ENCODE measurements at places on chromosomes 5 and 9.

GRCh38 chr9:128634111-128634510 is 22.5 kb downstream of the DYNC2I2 start:
- no peak for DNase-seq

- DNase-seq, result no peak
These were observed 65.4 kb upstream of the LMX1B start for GRCh38 chr9:126548312-126548711.

DNA sequence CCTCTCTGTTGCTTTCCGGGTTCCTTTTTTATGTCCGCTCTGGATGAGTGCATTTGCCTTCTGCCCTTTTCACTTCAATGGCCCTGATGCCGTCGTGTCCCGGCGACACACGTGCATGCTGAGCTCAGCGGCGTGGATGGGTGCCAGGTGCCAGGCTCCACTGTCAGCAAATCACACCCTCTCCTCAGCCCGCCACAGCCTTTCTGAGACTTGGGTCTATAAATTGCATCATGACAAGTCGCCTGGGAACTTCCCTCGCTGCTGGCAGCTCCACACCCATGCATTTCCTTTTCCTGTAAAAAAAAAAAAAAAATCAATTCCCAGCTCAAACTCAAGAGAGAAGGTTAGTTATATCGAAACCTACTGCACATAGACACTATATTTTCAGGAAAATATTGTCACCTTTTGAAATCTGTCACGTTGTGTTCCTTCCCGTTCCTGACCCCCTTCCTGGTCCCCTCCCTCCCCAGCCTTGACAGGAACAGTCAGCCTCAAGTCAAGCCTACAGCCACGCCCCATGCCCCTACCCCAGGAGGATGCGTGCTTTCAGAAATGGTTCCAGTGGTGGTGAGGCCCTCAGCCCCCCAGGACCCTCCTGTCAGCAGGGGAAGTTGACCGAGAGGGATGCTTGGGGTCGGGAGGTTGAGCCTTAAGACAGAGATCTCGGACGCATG is 110.3 kb upstream of the PTCH1 start:
- DNase-seq, result no peak

- no peak for DNase-seq
These were observed 211.1 kb downstream of the NR3C1 start for GRCh38 chr5:143192191-143192900.

- DNase-seq, result peak; percentile 35
These were observed 260.3 kb upstream of the DAPK1 start for GRCh38 chr9:87237336-87237735.

DNA sequence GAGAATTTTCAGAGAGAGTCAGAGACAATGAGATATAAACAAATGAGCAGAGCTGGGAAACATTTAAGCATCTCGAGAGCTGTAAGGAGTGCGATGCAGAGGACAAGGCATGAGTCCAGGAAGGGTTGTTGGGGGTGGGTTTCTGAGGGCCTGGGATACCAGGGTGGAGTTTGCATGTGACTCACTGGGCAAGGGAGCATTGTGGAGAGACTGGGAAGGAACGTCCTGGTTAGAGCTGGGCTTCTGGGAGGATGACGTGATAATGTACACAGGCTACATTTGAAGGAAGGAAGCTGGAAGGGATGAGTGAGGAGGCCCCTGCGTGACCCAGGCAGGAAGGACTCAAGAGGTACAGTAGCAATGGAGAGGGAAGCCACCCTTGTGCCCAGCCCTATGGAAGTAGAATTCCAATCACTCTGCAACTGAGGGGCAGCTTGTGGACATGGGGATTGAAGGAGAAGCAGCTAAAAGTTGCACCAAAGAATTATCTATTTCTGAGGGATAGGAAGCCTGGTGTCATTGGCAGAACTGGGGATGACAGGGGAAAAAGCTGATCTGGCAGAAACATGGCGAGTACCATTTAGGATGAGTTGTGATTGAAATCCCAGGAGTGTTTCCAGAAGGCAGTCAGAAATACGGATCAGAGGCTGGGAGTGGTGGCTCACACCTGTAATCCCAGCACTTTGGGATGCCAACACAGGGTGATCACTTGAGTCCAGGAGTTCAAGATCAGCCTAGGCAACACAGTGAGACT is 59.3 kb upstream of the AFAP1L1 start:
- no peak for DNase-seq

- no peak for DNase-seq
These were observed 266.1 kb downstream of the SMARCA2 start for GRCh38 chr9:2281031-2281802.

GRCh38 chr9:16243798-16244197 is 626.7 kb downstream of the BNC2 start:
- DNase-seq, result no peak

- no peak for DNase-seq
These were observed 1830.1 kb upstream of the NUDT12 start for GRCh38 chr5:105392710-105393149.

- no peak for DNase-seq
These were observed 308.1 kb upstream of the TLE4 start for GRCh38 chr9:79263628-79264027.

DNA sequence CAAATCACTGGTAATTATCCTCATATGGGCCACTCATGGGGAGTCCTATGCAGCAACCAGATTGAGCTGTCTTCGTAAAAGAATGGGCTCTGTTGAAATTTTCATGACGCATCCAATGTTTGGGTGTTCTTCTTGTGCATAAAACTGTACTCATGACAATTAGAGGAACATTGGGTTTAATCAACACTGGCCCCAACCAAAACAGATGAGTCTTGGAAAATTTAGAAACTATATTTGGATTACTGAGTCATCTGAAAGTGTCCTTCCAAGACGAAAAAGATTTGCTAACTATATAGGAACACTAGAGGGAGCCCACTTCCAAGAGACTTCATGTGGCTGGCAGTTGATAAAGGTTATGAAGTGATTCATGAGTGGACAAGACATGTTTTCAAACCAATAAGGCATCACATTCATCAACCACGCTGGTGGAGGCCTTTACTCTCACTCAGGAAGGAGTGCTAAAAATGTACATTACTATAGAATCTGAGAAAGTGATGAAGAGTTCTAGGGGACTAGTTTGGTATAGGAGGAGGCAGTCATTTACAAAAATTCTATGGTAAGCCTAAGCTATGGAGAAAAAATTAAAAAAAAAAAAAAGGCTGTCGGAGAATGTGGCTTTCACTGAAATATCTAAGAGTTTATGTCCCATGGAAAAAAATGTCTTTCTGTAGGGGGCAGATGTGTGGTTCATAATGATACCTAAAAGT is 313.5 kb downstream of the PRDM9 start:
- peak; percentile 35 for DNase-seq

DNA sequence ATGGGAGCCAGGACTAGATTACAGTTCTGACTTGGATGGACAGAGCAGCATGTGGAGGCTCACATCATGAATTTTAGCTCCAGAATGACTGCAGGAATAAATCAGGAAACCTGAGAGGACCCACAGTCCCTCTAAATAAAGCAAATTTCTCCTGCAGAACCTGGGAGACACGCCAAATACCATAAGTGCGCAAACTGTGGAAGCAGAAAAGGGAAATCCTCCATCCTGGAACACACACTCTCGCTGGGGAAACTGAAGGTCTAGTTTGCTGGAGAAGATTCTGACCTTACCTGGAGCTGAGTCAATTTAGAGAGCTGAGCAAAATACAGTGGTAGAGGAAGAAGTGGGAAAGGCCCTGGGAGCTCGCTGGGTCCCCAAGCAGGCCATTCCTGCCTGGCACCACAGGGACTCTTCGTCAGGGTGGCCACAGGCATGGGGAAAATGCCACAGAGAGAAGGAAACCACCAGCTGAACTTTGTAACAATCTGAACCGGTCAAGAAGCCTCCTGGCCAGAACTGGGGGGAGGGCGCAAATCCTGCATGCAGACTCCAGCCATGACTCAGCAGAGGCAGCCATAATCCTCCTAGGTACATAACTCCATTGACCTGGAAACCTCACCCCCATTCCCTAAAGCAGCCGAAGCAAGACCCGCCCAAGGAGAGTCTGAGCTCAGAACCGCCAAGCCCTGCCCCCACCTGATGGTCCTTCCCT is 390.9 kb downstream of the LRRC70 start:
- no peak for DNase-seq

GRCh38 chr5:169554251-169554650 is 29.3 kb upstream of the SPDL1 start:
- no peak for DNase-seq
